Gastroesophageal sphincter (tissue), 4 donors: ENCODE measurements at places on chromosomes 6 and 20. TPM values are rescaled to one million over a fixed set of nuclear protein-coding genes. Genes with fewer than 3 reads are reported as not detected.

DNA sequence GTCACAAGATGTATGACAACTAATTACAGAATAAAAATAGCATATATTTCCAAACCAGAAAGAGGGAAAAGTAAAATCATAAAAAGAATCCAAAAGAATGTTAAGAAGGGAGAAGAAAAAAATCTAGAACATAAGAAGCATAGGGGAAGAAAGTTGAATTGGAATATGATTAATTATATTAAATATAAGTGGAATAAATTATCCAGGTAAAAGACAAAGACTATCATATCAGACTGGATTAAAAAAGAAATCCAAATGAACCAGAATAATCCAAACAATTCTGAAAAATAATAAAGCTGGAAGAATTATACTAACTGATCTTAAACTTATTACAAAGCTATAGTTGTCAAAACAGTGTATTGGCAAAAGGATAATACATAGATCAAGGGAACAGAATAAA is 23.6 kb downstream of the CSNK2A1 start:
- no peak for ATAC-seq

Gene NRM
- total RNA-seq, result 8.2 TPM

GRCh38 chr6:12457094-12457493 is 166.9 kb downstream of the EDN1 start:
- ATAC-seq, result no peak

Gene PHACTR3
- 0.54 TPM for total RNA-seq

DNA sequence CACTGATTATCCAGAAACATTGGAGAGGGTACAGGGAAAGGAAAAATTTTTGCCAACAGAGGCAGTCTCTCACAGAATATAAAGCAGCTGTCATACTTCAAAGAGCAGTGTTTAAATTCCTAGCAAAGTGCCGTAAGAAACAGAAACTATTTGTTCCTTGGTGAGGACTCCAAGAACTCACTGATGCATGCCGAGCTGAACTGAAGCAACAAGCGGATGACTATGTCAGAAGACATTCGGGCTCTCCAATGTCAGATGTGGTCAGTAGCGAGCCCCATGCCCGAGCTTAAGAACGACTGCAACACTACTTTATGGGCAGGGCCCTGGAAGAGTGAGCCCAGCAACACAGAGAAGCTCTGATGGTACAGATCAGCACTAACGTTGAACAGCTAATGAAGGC is 54.7 kb downstream of the OR2B6 start:
- no peak for ATAC-seq

- no peak for ATAC-seq
Measured at GRCh38 chr20:53354314-53354713, 239.3 kb downstream of the ZNF217 start.

Gene EPPIN
- total RNA-seq, result not detected

GRCh38 chr20:13312300-13312699 is 91.2 kb downstream of the ISM1 start:
- ATAC-seq, result no peak

Gene CPXM1
- total RNA-seq, result 7.1 TPM

- ATAC-seq, result no peak
Measured at GRCh38 chr6:150336299-150336698, 32.5 kb upstream of the IYD start.

DNA sequence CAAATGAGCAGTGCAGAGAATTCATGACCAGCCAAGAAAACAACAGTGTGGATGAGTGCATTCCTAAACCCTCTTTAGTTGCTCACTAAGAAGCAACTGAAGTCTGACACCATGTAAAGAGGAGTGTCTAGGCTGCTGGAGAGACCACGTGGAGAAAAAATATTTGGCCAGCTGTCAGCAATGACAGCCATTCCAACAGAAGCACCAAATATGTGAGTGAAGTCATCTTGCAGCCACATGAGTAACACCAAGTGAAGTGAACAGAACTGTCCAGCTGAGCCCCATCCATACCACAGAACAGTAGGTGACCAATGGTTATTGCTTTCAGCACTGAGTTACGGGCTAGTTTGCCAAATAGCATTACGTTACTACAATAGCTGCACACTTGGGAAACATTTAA is 89.4 kb downstream of the TBXT start:
- peak; percentile 46 for ATAC-seq

- ATAC-seq, result no peak
Measured at GRCh38 chr20:60171313-60171712, 213.1 kb downstream of the CDH26 start.

DNA sequence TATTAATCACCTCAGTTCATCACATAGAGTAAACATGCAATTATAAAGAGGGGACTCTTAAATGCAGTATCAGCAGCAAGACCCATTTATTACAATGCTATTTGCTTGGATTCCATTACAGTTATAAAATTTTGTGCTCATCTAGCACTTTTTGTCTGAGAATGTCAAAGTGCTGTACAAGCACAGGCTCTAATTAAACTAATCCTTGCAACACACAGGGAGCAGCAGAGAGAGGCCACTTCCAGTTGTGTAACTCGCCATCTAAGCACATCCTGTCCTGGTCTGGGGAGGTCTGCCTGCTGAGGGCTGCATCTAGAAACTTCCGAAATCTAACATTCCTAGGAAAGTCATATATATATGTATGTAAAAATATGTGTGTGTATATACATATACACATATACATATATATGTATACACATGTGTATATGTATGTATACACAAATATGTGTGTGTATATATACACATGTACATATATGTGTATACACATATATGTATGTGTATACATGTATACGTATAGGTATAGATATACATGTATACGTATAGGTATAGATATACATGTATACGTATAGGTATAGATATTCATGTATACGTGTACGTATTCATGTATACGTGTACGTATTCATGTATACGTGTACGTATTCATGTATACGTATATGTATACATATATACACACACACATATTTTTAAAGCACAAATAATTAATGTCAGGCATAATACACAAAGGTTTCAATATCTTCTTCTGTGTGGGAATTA is 136.4 kb upstream of the JARID2 start:
- peak; percentile 70 for ATAC-seq

DNA sequence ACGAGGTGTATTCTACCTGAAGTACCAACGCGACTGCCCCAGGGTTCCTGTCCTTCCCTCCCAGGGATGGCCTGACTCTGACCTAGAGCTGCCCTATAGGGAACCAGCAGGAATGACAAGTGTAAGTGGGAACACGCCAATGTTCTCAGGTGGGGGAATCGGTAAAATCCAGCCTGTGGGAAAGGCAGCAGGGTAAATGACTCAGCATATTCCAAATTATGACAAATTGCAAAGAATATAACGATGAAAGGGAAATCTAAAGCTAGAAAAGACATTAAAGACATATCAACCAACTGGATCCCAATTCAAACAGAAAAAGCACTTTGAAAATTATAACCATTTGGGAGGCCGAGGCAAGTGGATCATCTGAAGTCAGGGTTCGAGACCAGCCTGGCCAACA is 41.8 kb downstream of the KIF16B start:
- ATAC-seq, result no peak

DNA sequence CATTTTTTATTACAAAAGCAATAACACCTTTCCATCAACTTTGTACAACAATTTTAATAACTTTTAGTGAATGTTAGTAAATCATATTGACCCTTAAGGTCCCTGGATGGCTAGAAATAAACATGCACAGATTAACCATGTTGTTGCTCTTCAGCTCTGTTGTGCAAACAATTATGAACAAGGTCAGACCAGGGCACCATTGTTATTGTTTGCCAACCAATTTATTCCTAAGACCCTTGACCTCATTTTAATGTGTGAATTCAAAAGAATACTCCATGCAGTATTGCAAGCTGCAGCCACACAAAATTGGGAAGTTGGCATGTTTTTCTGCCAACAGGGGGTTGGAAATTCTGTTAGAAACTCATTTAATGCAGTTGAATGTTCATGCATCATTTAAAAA is 426.6 kb upstream of the MAP3K7 start:
- ATAC-seq, result no peak

Gene ATG5
- total RNA-seq, result 34.6 TPM

Gene GJA10
- total RNA-seq, result not detected

GRCh38 chr6:154384191-154384590 is 27.6 kb upstream of the IPCEF1 start:
- ATAC-seq, result no peak

GRCh38 chr6:149680503-149680902 is 32.0 kb upstream of the KATNA1 start:
- no peak for ATAC-seq
